CD8-positive, alpha-beta memory T cell (primary cell): ENCODE measurements at places on chromosomes 16 and 17.

- no peak for DNase-seq
Observed at GRCh38 chr17:8038954-8039610, at the start of gene ALOX15B. Gene ALOX15B, plus strand, starts transcription at chr17:8039059. Its CDS starts 97 bp downstream, at chr17:8039156.

DNA sequence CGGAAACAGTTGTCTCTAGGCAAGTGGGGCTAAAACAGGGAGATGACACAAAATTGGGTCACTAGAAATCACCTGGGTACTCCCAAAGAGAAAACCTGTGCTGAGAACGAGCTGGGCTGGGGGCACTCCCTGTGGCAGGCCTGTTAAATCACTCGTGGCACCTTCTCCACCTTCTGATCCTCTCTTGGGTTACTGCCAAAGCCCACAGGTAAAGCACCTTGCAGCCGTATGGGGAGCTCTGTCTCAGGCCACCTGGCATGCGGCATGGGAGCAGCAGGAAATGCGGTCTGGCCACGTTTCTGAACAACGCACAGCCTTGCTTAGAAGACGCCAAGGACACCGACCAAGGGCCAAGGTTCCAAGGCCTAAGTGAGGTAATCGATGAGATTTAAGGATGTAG, 21.5 kb upstream of the ICAM2 start:
- no peak for DNase-seq

DNA sequence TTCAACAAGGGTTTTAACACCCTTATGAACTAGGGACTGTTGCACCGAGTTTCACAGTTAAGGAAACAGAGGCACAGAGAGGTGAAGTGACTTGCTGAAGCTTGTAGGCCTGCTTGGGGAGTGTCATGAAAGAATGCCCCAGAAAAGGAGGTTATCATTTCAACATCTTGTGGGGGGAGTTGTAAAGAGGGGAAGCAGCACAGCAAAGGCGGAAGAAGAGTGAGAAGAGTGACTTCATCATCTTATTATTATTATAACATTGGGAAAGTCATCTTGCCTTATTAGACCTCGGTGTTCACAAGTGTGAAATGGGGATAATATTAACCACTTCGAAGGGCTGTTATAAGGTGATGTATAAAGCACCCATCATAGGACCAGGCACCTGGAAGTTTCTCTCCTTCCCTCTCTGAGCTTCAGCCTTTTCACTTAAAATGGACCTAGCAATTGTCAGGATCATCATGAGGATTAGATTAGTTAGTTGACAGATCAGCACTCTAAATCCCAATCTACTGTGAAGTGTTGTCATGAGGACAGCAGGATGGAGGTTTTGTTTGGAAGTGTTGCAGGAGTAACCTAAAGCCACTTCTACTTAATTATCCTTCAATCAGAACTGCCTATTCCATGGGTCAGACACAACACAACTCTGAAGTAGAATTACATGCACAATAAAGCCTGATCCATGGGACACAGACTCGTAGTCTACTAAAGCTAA, 2.3 kb downstream of the CCL4 start:
- DNase-seq = no peak

DNA sequence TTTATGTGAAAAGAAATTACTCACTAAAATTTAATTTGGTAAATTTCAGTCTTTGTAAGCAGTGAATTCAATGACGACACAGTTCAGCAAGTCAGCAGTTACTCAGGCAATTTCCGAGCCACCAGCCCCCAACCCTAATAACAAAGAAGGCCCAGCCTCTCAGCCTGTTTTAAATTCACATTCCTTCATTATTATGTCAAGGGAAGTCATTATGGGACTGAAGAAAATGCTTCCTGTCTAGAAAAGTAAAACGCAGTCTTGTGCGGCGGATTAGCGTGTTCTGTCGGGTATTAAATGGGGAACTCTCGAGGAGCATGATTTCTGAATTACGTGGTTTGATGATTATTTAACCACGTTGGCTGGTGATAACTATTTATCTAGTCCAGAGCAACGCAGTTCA, 177.6 kb downstream of the AIPL1 start:
- DNase-seq = no peak

- DNase-seq = no peak
Observed at GRCh38 chr17:80561541-80562114, 17.0 kb downstream of the RPTOR start.

DNA sequence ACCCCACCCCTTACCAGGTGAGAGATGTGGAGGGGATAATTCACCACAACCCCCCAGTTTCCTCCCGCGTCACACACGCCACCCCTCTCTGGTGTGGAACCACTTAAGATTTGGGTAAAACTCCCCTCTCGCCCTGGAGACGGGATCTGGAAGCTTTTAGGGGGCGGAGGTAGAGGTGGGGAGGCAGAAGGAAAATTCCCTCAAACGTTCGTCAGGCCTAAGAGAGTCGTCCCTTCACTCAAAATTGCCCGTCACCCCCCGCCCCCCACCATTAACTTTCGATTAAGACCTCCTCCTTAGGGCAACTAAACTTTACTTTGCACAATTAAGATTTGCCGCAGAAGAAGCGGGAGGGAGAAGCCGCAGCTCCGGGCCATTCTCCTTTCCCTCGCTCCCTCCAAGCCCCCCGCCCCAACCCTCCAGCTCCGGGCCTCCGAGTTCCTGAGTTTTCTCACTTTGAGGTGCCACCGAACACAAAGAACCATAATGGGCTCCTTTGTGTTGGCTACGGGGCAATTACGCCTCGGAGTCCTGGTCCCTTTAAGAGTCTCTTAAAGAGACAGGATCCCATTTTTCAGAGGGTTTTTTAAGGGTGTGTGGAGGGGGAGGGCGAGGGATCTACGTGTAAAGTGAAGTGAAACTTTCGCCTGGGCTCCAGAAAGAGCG, 985 bp upstream of the FZD2 start:
- DNase-seq = no peak

DNA sequence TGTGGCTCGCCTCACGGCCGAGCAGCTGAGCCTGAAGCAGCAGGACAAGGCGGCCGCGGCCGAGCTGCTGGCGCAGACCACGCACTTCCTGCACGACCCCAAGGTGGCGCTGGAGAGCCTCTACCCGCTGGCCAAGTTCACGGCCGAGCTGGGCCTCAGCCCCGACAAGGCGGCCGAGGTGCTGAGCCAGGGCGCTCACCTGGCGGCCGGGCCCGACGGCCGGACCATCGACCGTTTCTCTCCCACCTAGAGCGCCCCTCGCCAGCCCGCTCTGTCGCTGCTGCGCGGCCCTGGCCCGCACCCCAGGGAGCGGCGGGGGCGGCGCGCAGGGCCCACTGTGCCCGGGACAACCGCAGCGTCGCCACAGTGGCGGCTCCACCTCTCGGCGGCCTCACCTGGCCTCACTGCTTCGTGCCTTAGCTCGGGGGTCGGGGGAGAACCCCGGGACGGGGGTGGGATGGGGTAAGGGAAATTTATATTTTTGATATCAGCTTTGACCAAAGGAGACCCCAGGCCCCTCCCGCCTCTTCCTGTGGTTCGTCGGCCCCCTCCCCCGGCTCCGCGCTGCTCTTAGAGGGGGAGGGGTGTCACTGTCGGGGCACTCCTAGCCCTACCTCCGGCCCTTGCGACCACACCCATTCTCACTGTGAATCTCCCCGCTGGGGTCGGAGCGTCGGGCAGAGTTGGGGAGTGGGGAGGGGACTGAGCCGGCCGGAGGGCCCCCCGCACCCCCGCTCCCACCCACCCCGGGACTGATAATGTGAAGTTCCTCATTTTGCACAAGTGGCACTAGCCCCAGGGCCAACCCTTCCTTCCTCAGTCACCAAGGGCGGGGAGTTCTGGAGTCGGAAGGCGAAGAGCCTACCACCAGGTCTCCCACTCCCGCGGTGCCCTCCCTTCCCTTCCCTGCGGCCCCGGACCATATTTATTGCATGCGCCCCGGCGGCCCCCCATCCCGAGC, 4.0 kb downstream of the HIC1 start:
- DNase-seq = peak; percentile 51

DNA sequence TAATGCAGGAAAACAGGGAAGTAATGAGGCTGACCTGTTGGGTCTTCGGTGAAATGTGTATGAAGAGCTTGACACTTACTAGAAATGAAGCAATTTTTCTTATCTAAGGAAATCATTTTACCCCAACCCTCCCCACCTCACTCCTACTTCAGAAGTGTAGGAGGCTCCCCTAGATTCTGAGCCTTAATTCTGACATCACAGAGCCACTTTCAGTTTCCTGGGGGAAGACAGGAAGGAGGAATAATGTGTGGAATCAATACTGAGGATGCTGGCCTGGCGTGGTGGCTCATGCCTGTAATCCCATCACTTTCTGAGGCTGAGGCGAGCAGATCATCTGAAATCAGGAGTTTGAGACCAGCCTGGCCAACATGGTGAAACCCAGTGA, 20.3 kb downstream of the FBRS start:
- no peak for DNase-seq

- no peak for DNase-seq
Observed at GRCh38 chr16:84367297-84367680, 1.0 kb upstream of the ATP2C2 start.

GRCh38 chr17:2580661-2581060, 12.8 kb upstream of the PAFAH1B1 start:
- DNase-seq = no peak

DNA sequence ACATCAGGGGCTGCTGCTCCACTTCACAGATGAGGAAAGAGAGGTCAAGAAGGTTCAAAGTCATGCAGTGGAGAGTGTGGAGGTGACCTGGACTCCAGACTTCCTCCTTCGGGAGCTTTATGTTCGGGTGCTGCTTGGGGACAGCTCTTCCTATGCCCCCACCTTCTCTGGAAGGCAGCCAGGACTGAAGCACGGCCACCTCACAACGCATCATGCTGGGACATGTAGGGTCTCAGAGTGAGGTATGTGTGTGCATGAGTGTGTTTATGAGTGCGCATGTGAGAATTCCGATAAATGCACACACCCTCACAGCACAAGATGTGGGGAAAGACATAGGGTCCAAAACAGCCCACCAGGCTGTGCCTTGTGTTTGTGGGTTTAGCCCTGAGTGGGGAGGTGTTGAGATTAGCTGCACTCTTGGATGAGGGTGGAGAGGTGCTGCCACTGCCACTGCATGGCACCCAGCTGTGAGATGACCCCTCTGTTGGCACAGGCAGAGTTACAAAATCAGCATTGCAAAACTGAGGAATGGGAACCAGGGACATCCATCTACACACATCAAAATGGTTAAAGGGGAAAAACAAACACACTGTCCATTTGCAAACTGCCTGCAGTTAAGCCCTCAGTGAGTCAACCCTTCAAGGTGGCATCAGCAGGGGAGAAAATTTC, 367.4 kb downstream of the SEC14L1 start:
- peak; percentile 42 for DNase-seq

DNA sequence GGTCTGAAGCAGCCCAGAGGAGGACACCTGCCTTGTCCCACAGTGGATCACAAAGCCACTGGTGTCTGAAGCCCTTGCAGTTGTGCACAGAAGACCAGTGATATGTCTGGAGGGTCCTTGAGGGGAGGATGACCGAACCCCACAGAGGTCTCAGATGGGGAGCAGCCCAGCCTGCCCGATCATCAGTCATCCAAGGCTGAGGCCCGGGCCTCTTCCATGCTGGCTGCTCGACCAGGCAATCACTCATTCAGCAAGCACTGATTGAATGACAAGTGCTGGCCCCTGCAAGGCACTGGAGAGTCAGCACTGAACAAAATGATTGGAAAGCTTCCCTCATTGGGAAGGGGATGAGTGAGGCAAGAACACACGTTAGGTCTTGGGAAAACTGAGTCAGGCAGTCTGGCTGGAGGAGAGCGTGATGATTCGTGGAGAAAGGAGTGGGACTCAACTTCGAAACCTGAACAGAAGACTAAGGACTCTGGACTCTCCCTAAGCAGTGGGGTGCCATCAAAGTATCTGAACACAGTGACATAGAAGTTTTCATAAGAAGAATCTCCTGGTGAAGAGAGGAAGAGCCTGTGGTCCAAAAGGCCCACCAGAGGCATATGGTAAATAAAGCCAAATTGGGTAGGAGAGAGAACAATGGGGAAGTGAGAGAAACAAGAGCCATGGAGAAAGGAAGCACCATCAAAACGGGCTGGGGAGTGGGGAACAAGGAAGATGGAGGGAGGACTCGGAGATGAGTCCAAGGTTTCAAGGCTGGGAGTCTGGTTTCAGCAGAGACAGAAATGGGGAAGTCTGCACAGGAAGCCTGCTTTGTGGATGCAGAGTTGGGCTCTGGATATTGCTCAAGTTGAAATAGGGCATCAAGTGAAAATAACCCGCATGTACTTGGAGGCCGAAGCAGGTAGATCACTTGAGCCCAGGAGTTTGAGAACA, 10.2 kb downstream of the PIK3R5 start:
- no peak for DNase-seq

- DNase-seq = no peak
Observed at GRCh38 chr17:38459567-38459966, 31.3 kb downstream of the ARHGAP23 start.

DNA sequence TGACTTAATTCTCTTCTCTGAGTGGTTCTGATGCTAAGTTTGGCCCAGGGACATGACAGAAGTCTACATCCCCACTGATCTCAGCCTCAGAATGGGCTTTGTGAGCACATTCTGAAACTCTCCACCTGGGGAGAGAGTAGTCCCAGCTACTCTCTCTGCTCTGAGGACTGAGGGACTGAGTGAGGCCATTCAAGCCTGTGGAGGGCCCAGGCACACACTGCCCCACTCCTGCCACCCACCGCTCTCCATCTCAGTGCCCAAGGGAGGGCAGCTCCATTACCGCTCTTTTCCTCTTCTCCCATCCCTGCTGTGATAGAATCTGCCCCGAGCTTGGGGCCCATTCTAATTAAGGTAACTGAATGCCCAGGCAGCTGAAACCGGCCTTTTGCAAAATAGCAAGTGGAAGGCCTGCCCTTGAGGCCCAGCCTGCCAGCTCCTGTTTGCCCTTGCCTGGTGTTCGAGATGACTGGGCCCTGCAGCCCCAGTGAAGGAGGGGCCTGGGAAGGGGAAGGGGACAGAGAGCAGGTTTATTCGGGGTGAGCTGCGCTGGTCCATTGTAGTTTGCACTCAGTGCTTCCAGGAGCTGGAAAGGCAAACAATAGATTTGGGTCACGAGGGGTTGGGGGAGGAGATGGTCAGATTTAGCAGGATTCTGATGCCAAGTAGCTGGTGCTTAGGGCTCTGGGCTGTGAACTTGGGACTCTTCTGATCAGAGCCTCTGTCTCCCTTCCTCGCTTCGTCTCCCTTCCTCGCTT, 76.2 kb downstream of the RAB11FIP4 start:
- no peak for DNase-seq

GRCh38 chr17:9309216-9309615, 266.4 kb downstream of the STX8 start:
- DNase-seq = no peak

DNA sequence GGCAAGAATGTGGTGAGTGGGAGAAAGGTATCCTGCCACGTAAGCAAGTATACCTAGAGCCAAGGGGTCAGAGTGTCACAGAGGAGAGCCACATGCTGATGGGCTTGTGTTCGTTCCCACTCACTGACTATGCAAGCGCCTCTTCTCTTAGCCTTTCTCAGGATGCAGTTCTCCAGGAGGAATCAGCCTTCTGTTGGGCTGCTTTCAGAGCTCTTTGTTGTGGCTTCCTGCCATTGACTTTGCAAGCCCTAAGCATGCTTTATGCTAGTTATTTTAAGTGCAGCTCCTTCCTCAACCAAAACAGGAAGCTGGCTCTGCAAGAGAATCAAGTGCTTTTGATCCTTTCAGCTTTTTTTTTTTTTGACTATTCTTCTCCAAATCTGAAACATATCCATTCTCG, 66.6 kb downstream of the SIAH1 start:
- DNase-seq = peak; percentile 47
